Left ventricle myocardium superior (tissue), 1 donor: ENCODE measurements at places on chromosomes 11 and 22. TPM values are rescaled to one million over a fixed set of nuclear protein-coding genes. Genes with fewer than 3 reads are reported as not detected.

Gene GGT5
- 19.8 TPM for total RNA-seq

- no peak for DNase-seq
Observed at GRCh38 chr11:107591378-107592230, 657 bp downstream of the ELMOD1 start.

Gene DUSP18
- 2.5 TPM for total RNA-seq

GRCh38 chr22:40480996-40481395 is 110.6 kb downstream of the SGSM3 start:
- DNase-seq = no peak

DNA sequence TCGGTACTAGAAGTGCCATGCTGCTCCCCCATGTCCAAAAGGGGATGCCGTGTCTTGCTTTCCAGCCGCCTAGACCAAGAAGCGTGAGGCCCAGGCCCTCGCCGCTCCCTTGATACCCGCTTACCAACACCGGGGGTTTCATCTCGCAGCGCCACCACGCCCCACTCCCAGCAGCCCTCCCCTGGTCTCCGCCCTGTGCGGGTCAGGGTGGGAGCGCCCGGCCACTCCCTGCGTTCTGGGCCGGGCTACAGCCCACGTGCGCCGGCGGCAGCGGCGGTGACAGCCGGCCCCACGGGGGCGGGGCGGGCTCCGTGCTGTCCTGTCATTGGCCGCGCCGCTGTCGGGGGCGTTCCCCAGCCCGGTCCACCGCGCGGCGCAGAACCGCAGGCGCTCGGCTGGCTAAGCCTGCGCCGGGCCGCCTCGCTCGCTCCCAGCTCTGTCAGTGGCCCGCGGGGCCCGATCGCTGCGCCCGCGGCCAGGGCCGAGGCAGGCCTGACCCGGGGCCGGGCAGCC is at the start of gene MICAL2:
Gene MICAL2 (plus strand): TSS at position 390 of the 513 bp plus-strand sequence. CDS start 51,566 bp downstream, outside the sequence.
- DNase-seq = peak; percentile 95

GRCh38 chr22:39255449-39256185 is 10.8 kb upstream of the PDGFB start:
- no peak for DNase-seq

- DNase-seq = no peak
Observed at GRCh38 chr11:70354629-70355028, 43.7 kb upstream of the CTTN start.

Gene OR8G1
- total RNA-seq = not detected

DNA sequence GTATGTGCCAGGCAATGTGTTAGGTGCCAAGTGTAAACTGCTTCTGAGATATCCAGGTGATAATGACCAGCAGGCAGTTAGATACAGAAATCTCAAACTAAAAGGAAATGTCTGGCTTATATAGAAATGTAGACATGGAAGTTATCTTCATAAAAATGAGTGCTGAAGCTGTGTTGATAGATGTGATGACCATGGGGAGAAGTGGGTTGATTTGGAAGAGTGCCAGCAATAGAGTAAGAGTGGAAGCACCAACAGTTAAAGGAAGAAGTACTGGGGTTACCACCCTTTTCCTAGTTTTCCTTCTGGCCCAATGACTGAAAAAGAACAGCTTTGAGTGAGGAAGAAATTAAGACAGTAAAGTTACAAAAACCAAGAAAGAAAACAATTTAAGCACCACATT is 68.5 kb downstream of the C2CD3 start:
- no peak for DNase-seq

DNA sequence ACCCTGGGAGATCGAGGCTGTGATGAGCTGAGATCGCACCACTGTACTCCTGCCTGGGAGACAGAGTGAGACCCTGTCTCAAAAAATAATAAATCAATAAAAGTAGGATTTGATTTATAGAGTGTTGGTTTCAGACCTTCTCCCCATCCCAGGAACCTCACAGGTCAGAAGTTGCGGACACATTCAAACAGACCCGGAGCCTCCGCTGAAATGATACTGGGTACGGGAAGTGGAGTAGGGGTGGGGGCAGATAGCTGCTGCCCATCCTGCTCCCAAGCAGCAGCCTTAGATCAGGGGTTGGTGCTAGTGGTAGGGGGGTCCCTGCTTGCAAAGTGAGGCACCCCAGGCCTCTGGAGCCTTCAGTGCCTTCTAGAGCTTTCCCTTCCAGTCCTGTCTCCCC is 7.8 kb downstream of the PRDM11 start:
- no peak for DNase-seq

DNA sequence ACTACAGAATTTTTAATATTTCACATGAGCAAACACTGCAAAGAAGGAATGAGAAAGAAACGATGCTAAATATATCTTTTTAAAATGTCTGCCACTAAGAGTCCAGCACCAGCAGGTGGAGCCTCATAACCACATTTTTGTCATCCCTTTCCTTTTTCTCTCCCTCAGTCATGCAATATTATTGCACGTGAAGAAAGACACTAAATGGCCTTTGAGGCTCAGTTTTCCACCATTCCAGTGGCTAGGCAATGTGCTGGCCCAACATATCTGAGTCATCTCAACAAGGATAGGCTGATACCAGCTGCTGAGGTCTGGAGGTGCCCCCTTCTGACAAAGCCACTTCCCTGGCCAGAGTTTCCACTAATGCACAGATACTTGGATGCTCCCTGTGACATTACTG is 1.8 kb downstream of the ALKBH8 start:
- no peak for DNase-seq

DNA sequence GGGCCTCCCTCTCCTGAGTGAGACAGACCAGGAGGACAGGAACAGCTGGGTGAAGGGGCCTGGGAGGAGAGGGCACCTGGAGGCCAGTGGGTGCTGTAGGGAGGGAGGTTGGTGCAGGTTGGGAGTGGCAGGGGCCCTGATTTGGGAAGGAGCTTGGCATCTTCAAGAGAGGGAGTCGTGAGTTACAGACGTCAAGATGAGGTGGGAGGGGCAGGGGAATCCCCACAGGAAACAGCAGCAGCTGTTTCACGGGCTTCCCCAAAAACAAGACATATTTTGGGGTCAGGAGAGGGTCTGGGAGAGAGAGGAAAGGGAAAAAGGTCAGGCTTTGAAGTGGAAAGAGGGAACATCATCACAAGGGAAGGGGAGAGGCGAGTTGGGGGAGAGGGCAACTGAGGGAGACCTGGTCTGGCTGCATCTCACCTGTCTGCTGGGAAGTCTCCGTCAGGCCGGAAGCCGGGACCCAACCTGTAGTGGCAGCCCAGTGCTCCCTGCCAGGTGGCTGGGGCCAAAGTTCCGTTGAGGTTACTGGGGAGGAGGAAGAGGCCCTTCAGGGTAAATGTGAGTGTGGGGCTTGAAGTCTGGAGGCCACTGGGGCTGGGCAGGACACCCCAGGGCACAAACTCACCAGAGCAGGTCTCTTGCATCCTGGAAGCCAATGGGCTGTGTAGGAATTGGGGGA is 4.4 kb downstream of the NAALADL1 start:
- DNase-seq = no peak

- DNase-seq = no peak
Observed at GRCh38 chr11:59426361-59427067, at the start of gene OR5A2. Gene OR5A2 (minus strand): TSS chr11:59426413. CDS start chr11:59422953, 3,460 bp downstream.

GRCh38 chr22:19959587-19960490 is 18.2 kb upstream of the TXNRD2 start:
- DNase-seq = peak; percentile 35

DNA sequence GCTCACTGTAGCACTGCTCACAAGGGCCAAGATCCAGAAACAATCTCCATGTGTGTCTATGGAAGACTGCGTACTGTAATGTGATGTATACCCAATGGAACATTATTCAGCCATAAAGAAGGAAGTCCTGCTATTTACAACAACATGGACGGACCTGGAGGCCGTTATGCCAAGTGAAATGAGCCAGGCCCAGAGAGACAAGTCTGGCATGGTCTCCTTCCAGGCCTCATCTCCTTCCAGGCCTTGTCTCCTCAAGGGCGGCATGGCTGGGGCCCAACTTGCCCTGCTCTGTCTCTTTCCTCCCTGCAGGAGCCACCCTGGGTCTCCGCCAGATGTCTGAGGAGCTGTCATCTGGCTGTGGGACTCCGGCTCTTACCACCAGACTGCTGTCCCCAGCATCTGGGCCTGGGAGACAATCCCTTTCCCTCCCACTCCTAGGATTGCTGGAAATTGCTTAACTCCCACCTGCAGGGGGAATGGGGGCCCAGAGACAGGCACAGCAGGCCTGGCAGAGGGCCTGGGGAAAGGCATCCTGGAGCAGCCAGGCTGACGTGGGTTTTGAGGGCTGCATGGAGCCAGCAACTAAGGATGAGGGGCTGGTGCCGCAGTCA is 1326.6 kb downstream of the TBC1D22A start:
- DNase-seq = no peak

DNA sequence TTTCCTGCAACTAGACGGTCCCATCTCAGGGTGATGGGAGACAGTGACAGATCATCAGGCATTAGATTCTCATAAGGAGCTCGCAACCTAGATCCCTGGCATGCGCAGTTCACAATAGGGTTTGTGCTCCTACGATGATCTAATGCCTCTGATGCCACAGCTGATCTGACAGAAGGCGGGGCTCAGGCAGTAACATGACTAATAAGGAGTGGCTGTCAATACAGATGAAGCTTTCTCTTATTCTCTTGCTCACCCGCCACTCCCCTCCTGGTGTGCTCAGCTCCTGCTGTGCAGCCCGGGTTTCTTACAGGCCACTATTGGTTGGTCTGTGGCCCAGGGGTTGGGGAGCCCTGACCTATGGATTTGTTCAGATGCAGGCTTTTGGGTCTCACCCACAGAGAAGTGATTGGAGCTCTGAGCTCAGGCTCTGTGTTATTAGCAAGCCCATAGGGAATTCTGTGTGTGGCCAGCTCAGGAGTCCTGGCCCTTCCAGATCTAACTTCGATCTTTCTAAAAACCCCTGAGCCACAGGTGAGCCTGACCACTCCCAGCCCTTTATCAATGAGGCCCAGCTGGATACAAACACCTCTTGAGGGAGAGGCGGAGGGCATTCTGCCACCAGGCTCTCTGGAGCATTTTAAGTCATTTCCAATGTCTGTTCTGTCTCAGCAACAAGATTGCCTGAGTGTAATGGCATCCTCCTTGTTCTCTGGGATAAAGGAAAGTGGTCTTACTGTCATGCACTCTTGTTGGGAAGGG is 351.8 kb downstream of the BUD13 start:
- DNase-seq = no peak

DNA sequence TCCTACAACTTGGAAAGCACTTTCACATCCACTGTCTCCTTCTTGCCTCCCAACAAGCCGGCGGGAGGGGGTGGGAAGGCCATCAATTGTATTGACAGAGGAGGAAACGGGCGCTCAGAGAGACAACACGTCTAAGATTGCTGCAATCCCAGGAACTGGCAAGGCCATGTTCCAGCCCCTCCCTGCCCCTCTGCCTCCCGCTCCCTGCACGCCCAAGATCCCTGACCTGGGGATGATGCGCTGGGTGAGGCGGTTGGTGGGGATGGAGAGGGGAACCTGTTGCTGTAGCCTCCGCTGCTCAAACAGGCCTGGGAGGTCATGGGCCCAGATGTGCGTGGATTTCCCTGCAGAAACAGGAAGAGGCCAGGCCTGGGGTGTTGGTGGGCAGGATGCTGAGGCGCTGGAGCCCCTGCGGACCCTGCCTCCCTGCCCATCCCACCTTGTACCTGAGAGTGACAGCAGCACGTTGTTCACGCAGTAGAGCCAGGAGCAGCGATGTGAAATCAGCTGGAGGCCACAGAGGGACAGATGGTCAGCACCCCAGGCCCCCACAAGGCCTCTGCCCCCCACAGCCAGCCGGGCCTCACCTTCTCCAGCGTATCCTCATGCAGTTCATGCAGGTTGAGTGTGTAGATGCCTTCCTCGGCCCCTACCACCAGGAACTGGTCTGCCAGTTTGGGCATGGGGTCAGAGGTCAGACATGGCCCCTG is 6.8 kb downstream of the MAP4K2 start:
- DNase-seq = no peak

GRCh38 chr11:59776210-59777066 is 21.3 kb downstream of the STX3 start:
- DNase-seq = no peak

GRCh38 chr11:72613977-72614376 is 60.2 kb downstream of the PDE2A start:
- peak; percentile 60 for DNase-seq

DNA sequence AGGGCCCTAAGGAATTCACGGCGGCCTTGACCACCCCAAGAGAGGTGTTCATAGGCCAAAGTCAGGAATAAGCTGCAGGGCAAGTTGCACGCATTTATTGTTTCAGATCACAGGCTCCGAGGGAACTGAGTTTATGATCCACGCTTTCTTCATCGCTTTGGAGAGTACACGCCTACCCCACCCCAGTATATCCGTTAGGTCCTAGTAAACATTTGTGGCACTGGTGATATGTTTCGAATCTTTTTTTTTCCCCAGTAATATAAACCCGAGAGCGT is 805 bp downstream of the GANAB start:
- DNase-seq = no peak

Gene ISX
- not detected for total RNA-seq

GRCh38 chr22:21013657-21014201 is 1.2 kb upstream of the P2RX6 start:
- DNase-seq = no peak

GRCh38 chr11:117072517-117073461 is 25.4 kb downstream of the SIK3 start:
- no peak for DNase-seq

DNA sequence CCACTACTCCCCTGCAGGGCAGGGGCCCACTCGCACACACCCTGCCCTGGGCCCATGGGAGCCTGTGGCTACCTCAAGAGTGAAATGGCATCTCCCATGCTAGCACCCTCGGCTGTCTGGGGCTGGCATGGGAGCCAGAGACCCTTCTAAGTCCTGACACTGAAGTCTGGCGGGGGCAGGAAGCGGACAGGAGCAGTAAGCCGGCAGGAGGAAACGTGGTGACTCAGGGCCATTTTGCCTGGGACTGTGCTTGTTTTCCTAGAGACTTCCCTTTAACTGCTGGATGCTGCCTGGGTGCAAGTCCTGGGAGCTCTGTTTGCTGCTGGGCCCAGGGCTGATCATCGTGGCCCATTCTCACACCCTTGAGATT is 16.8 kb downstream of the RELT start:
- DNase-seq = peak; percentile 3

DNA sequence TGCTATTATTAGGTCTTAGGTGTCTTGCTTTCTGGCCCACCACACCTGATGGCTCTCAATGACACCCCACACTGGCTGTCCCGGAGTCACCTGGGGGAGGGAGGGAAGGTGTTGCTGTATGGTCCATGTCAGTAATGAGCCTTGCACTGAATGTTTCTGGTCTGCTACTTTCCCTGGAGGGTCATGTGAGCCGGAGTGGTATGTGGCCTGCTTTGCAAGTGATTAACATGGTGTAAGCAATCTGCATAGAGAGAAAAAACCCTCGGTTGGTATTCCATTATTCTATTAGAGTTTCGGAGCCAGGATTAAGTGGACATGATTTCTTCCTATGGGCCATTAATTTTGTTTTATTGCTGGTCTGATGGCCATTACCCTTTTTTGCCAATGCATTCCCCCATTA is 63.9 kb downstream of the PKNOX2 start:
- DNase-seq = no peak

Gene MS4A14
- 0.52 TPM for total RNA-seq

Gene KRTAP5-7
- not detected for total RNA-seq

DNA sequence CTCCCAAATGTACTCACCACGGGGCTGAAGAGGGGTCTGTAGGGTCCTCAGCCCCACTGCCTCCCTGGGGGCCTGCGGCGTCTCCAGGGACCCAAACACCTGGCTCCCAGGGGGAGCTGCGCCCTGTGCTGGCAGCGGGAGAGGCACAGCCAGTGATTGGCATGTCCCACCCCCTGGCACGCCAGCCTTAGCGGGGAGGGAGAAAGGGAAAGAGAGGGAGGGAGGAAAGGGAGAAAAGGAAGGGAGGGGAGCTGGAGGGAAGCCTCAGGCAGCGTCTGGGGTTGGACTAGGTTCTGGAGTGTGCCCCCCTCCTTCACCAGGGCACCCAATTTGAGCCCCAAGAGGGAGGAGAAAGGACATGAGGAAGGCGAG is at the start of gene CHRM1:
Gene CHRM1 (minus strand): TSS at position 163 of the 372 bp plus-strand sequence. CDS start 10,263 bp downstream, outside the sequence.
- DNase-seq = no peak

GRCh38 chr22:25420925-25421904 is 143.3 kb upstream of the GRK3 start:
- no peak for DNase-seq

Gene MMP11
- total RNA-seq = 32.3 TPM
